ENCODE measurements at places on chromosomes 5 and 9.

GRCh38 chr5:74903165-74903787 is 37.1 kb upstream of the FAM169A start:
- DNase-seq, result peak; percentile 83

- DNase-seq, result no peak
These were observed 78.4 kb downstream of the NTNG2 start for GRCh38 chr9:132239999-132240840.

GRCh38 chr5:147482706-147483180 is 27.1 kb downstream of the DPYSL3 start:
- no peak for DNase-seq

DNA sequence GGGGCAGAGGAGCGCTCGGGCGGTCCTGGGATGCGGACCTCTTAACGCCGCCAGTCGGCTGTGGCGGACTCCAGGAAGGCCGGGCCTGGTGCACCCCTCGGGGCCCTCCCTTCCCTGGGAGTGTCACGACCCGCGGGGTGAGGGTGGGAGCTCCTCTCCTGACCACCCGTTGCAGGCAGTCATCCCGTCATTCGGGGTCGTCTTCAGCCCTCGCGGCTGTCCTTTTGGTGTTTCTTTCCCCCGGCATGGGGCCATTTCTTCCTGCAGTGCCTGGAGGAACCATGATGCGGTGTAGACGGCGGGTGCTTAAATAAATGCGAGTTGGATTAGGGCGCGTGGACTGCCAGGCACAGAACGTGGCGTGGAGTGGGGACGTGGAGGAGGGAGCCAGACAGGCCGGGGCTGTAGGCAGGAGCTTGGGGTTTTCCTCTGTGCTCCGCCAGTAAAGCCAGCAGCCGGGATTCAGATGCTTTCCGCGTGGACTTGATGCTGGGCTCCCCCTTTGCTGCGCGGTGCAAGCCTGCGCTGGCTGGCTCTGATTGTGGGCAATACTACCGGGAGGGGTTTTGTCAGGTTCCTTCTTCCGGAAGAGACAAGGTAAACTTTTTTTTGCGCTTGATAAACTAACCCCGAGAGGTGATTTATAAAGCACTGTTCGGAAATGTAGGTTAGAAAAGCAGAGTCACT is 868 bp downstream of the KDM4C start:
- DNase-seq, result peak; percentile 62

DNA sequence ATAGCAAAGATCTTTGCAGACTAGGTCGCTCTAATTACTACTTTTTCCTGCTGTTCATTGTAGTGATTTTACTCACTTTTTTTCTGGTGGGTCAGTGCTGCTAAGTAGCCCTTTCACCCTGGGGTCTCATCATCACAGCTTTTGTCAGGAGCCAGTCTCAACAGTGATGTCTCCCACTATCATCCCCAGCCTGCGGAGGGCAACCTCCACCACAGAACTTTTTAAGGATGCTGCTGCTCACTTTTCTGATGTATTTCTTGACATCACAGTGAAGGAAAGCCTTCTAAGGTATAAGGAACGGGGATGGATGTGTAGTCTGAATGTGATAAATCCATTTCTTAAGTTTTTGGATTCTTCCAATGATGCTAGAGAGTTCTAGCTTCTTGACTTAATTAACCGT is 242.5 kb upstream of the RIOK2 start:
- peak; percentile 23 for DNase-seq

GRCh38 chr9:93597871-93598646 is 21.7 kb downstream of the PHF2 start:
- no peak for DNase-seq

DNA sequence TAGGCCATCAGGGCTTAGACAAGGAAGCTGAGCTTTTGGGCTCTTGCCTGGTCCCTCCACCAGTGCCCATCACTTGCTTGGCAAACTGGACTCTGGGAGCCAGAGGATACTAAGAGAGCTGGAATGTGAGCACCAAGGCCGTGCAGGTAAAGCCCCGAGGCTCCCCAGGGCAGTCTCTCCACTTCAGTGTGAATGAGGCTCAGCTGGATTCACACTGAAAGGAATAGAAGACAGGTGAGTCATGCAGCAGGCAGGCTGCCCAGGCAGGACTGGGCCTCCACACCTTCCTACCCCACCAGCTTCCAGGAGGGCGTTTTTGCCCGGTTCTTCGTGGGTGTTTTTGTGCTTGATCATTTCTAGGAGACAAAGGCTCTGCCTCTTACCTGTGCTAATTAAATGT is 7.3 kb upstream of the CTSV start:
- DNase-seq, result peak; percentile 96

- DNase-seq, result no peak
These were observed 202.0 kb downstream of the FSTL4 start for GRCh38 chr5:133410335-133410828.

GRCh38 chr9:19408316-19408692 is 505 bp upstream of the ACER2 start:
- no peak for DNase-seq

DNA sequence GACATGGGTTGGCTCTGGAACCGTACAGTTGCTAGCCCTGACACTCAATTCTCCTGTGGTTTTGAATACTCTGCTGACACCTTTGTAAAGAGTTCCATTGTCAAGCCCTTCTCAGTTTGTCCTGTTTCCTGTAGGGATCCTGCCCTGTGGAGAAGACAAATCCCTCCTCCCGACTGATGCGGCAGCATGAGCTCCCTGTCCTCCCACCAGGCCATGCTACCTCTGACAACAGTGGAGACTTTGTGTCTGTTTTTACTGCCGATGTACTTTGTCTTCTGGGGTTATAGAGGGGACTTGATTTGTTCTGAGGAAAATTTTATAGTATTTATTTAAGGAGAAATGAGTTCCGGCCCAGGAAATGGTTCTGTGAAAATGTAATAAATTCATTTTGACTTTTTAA is 57.8 kb downstream of the PRLR start:
- no peak for DNase-seq

GRCh38 chr5:162487528-162488525 is 420.3 kb downstream of the GABRG2 start:
- peak; percentile 74 for DNase-seq

DNA sequence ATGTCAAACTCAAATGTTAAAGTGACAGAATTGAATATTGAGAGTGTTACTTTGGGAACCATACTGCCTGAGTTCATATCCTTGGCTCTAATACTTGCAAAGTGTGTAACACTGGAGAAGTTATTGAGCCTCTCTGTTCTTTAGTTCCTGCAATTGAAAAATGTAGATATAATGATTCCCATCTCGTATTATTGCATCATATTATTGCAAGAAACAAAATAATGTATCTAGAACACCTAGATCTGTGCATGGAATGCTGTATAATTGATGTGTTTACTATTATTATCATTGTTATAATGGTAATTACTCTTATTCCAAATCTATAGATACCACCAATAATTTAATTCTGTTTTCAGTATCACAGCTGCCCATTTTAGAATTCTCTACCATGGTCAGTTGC is 310.3 kb downstream of the GABRG2 start:
- no peak for DNase-seq

DNA sequence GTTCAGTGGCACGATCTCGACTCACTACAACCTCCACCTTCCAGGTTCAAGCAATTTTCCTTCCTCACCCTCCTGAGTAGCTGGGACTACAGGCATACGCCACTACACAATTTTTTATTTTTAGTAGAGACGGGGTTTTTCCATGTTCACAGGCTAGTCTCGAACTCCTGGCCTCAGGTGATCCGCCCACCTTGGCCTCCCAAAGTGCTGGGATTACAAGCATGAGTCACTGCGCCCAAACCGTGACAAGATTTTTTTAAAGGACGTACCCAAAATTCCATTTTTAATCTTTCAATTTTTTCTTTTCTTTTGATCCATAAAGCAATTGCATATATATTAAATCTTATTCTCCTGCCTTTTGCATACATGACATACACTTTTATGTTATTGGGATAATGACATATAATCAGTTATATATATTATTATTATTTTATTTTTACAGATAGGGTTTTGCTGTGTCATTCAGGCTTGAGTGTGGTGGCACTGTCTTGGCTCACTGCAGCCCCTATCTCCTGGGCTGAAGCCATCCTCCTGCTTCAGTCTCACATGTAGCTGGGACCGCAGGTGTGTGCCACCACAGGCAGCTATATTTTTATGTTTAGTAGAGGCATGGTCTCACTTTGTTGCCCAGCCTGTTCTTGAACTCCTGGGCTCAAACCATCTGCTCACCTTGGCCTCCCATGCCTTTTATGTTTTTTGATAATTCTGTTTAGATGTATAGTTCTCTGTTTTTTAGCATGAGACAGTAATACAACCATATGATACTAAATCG is 71.9 kb downstream of the RAB24 start:
- no peak for DNase-seq

GRCh38 chr5:54775645-54776044 is 209.7 kb downstream of the ESM1 start:
- no peak for DNase-seq

GRCh38 chr5:108521841-108522506 is 140.1 kb upstream of the FBXL17 start:
- peak; percentile 74 for DNase-seq

DNA sequence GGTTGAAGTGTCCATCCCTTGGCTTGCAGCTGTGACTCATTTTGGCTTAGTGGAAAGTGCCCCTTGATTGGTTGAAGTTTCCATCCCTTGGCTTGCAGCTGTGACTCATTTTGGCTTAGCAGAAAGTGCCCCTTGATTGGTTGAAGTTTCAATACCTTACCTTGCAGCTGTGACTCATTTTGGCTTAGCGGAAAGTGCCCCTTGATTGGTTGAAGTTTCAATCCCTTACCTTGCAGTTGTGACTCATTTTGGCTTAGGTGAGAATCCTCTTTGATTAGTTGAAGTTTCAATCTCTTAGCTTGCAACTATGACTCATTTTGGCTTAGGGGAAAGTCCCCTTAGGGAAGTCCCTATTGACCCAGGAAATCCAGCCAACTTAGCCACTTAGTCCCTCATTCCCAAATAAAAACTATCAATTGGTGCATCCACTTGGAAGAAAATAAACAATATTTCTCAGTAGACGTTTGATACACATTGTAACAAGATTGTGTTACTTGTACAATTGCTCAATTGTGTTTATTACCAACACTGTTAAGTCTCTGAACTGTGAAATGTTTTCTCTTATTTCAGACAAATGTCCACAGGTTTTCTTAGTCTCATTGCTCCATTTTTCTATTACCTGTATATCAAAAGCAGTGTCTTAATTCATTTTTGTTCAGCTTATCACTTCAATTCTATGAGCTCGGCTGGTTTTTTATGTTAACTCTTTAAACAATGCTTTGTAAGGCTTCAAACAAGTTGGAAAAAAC is 2308.8 kb upstream of the ACO1 start:
- DNase-seq, result peak; percentile 60

GRCh38 chr5:126947146-126948010 is 83.0 kb downstream of the MARCHF3 start:
- no peak for DNase-seq

Data from MCF 10A (cell line).